Right ventricle myocardium inferior (tissue), 1 donor: ENCODE measurements at places on chromosomes 1 and 21.
A peak's percentile ranks its signal among the peaks of the same experiment; 100 is the strongest.

- no peak for DNase-seq
These were observed 96.4 kb upstream of the HOOK1 start for GRCh38 chr1:59718064-59718988.

DNA sequence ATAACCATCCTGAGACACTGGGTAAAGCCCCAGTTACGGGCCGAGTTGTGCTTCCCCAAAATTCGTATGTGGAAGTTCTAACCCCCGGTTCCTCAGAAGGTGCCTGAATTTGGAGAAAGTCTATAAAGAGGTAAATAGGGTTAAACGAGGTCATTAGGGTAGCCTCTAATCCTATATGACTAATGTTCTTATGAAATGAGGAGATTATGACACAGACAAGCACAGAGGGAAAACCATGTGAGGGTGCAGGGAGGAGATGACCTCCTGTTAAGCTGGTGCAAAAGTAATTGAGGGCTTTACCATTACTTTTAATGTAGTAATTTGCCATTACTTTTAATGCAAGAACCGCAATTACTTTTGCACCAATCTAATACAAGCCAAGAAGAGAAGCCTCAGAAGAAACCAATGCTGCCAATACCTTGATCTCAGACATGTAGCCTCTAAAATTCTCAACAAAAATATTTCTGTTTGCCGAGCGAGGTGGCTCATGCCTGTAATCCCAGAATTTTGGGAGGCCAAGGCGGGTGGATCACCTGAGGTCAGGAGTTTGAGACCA lies 260.8 kb downstream of the GPATCH2 start:
- DNase-seq: no peak

- DNase-seq: no peak
These were observed 594.0 kb upstream of the RGS18 start for GRCh38 chr1:191564275-191564674.

- no peak for DNase-seq
These were observed 20.9 kb downstream of the PTPRU start for GRCh38 chr1:29256979-29257804.

GRCh38 chr1:214557952-214558735 lies 6.7 kb upstream of the PTPN14 start:
- DNase-seq: no peak

GRCh38 chr1:31036749-31037500 lies 28.6 kb downstream of the PUM1 start:
- DNase-seq: no peak

- no peak for DNase-seq
These were observed 44.3 kb downstream of the PEX14 start for GRCh38 chr1:10519016-10519417.

DNA sequence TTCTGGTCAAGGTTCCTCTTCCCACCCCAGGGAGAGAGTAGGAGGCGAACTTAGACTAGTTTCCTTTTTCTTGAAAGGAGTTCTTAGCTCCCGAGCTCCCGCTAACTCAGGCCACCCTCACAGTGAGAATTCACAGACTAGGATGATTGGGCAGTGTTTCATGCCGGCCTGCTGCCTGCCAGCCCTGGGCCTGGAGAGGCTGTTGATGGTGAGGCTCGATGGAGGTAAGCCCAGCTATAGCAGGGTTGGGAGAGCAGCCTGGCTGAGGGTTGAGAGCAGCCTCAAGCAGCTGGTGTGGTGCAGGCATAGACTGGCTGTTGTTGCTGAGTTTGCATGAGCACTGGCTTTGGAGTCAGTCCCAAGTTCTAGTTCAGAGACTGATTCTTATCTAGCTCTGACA lies 274.4 kb downstream of the MATN1 start:
- no peak for DNase-seq

GRCh38 chr21:34730194-34730593 lies 61.4 kb downstream of the CLIC6 start:
- DNase-seq: no peak

- no peak for DNase-seq
These were observed 66.1 kb downstream of the ALG14 start for GRCh38 chr1:95006681-95007080.

DNA sequence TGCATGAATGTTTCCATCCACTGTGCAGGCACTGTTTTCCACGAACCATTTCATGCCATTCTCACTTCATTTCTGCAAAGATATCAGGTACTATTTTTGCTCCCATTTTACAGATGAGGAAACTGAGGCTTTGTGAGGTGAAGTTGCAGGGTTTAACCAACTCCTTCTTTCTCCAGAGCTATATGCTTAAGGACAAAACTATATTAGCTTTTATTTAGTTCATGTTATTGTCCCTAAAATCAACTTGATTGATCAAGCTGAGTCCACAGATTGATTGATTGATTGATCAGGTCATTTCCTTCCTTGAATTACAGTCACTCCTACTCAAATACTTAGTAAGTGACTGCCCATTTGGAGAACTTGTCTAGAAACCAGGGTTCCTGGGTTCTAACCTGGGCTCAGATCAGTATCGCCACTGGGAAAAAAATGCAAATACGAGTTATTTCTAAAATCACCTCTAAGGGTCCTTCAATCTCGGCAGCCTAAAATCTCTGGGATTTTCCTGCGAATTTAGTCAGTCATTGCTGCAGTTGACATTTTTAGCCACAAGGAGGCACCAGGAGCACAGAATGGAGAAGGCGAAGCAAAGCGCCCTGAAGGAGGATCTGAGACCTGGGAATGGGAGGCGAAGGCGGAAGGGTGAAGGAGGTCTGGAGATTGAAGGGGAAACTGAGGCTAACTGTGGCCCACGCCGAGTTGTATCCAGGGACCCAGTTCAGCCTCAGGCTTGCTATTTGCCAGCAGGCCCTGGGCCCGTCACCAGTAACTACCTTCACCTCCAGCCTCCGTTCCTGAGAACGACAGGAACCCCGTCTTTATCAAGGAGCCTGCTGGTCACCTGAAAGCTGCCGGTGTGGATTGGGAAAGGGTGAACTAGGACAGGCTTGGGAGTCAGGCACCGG lies 14.3 kb upstream of the MUL1 start:
- peak; percentile 63 for DNase-seq
